ENCODE measurements at places on chromosomes 4 and X.

DNA sequence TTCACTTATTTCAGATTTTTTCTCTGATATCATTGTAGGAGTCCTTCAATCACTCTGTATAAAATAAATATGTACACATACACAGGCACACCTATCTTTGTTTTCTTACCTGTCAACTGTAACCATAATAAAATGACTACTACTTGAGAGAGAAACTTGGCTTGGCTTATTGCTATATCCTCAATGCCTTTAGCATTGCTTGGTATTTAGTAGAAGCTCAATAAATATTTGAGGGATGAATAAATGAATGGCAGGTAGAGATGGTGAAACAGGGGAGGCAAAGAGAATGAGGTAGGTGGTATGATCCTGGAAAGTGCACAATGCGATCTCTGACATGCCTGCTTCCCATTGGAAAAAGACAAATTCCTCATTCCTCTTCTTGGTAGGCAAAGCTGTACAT lies 21.8 kb upstream of the CXCL6 start:
- DNase-seq = no peak

GRCh38 chr4:147782087-147782781 lies 50.3 kb downstream of the ARHGAP10 start:
- DNase-seq = no peak

DNA sequence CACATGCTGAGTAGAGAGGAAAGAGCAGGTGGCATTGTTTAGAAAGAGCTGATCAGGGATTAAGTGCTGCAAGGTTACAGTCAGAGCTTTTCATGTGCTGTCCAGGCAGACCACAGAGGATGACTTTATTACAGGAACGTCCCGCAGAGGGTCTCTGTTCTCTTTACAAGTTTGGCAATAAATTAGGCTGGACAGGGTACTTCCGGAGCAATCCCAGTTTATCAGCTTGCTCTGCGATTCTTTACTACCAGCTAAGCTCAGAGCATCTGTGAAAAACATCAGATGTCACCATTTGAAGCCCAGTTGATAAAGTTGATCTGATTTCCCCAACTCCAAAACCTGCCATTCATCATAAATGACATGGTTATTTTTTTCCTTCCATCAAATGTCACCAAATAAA lies 633.1 kb downstream of the NLGN4X start:
- no peak for DNase-seq

DNA sequence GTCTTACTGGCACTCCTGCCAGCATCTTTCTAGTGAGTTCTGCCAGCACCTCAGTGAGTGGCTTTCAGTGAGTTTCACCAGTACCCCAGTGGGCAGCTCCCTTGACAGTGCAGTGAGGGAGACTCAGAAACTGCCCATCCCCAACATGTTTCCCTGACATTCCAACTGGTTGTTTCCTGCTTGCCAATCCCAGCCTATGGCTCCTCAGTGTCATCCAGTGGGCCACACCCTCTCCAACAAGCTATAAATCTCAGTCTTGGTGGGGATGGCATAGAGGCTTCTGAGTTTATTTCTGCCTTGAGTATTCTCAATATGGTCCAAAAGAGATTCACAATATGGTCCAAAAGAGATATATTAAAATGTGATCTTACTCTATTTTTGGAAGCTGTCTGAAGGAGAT lies 461.2 kb upstream of the NR3C2 start:
- no peak for DNase-seq

- DNase-seq = no peak
These were observed 30.4 kb downstream of the COX7B2 start for GRCh38 chr4:46878641-46879040.
